Stimulated activated CD4-positive, alpha-beta T cell treated with anti-CD3 and anti-CD28 coated beads, Interleukin-1b, Interleukin-23, amount 100 ng/mL, for 1 hour (primary cell): ENCODE measurements at places on chromosomes 5 and 9.

- DNase-seq = no peak
Observed at GRCh38 chr5:142671801-142672200, 14.1 kb downstream of the FGF1 start.

- no peak for DNase-seq
Observed at GRCh38 chr9:126693428-126693944, 79.8 kb downstream of the LMX1B start.

DNA sequence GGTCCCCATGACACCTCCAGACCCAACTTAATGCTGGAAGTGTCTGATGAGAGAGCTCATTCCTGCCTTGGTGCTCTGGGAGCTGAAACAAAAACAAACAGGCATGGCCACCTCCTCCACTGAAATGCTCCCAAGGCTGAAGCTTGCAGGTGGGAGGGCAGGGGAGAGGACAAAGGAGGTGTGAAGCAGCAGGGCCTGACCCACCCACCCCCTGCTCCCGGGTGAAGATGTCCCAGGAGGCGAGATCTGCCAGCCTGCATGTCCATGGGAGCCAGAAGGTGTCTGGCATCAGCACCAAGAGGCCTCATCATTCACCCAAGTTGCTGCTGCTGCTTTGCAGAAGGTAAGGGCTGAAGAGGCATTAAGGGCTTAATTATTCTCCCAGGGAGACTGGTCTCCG lies 4.2 kb upstream of the CCIN start:
- DNase-seq = no peak

DNA sequence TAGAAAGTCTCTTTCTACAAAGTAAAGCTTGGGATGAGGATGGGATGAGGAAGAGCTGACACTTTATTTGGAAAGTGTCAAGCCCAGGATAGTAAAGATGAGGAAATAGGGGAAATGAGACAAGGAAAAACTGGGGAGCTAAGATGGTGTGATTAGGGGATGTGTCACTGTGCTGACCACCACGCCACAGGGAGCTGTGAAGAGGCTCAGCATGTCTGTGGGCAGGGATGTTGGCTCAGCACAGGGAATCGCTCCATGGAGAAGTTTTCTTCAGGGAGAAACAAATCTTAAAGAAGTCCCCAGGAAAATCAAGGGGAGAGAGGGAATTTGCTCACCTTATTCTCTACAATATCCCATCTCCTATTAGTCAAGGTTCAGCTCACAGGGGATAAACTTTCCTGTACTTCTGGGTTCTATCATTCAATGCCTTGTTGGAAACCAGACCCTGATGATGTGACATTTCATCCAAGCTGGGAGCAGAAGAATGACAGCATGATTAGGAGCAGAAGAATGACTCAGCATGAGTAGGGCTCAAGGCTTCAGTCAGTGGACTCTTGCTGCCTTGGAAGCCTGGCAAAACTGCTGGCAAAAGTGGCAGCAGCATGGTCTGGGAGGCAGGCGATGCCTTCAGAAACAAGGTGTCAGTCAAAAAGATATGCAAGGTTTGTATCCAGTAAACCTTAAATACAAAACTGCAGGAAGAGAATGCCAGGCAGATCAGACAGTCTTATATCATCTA lies 4.9 kb downstream of the HSPB3 start:
- DNase-seq = no peak

DNA sequence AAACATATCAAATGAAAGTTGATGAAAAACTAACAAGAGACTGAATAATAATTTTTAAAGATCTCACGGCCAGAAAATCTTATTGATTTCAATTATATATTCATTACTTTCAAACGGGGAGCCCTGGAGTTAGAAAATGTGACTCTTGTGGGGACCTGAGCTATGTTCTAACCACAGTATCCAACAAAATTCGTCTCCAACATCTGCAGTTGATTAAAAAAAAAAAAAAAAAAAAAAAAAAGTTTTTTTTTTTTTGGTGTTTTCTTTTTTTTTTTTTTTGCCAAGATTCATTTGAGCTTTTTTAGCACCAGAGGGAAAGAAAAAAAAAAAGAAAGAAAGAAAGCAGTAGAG lies 144.3 kb upstream of the PIK3R1 start:
- no peak for DNase-seq

DNA sequence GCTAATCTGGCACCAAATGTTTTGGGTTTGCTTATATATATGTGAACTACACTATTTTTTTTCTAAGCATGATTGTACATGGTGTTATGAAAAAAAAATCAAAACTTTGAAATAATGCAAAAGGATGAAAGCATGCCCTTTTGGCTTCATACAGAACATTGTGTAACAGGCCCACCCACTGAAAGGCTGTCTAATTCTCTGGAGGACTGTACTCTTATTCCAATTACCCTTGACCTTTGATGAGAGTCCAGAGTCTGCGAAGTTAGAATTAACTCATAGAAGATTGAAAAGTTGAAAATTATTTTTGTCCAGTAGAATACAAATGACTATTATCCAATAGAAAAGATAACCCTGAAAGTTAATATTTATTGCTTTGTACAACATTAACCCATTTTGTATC lies 117.4 kb downstream of the ADAMTS12 start:
- DNase-seq = no peak

DNA sequence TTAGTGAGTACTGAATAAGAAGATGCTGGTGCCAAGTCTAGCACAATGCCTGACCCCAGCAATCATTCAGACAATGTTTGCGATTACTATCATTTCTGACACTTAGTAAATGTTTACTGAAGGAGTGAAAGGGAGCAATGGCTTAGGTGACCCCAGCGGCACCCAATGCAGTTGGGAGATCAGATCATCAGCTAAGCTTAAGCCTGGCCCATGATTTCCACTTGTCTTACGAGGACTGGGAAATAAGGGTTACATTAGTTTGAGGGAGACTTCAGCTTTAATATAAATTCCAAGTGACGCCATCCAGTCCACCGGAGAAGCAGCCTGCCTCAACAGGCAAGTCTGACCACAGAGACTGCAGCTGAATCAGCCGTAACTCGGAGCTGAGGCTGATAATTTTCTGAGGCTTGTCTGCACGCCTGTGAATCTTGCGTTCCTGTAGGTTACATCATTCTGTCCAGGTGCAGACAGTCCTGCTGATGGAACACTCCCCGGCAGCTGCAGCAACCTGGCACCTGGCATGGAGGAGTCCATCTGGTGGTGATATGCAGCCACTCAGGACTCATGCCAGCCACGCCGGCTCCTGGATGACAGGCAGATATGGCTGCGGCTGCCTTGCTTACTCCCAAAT lies 34.9 kb upstream of the FGF1 start:
- no peak for DNase-seq

DNA sequence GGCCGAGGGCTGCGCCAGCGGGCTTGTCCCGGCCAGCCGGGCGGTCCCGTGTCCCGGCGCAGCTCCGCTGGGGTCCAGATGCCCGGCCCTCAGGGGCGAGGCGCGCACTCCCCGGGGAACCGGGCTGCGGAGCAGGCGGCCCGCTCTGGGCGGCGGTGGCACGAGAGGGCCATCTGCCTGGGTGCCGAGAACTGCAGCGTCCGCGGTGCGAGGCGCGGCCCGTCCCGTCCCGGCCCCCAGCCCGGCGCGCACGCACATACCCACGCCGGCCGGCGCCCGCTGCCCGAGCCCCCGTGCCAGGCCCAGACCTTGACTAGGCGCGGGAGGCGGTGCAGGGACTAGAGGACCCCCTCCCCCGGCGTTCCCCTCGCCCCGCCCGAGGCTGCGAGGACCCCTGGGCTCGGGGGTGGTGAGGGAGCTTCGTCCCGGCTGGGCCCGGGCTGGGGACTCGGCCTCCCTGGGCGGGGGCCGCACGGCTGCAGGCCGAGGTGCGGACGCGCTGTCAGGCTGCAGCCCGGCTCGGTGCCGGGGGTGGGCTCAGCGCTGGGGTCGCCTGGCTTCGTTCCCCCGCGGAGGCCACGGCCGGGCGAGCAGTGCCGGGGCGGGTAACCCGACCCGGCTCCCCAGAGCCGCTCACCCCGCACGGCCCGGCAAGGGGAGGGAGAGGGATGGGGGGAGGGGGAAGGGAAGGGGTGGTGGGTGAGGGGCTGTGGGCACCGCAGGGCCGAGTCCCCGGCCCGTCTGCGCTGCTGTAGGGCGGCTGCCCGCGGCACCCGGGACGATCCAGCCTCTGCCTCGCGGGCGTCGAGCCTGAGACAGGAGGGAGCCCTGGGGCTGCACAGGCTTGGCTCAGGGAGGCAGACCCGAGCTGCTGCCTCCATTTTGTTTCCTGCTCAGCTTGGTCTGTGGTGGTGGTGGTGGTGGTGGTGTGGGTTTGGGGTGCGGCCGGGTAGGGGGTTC lies 1.2 kb upstream of the NSD1 start:
- no peak for DNase-seq

DNA sequence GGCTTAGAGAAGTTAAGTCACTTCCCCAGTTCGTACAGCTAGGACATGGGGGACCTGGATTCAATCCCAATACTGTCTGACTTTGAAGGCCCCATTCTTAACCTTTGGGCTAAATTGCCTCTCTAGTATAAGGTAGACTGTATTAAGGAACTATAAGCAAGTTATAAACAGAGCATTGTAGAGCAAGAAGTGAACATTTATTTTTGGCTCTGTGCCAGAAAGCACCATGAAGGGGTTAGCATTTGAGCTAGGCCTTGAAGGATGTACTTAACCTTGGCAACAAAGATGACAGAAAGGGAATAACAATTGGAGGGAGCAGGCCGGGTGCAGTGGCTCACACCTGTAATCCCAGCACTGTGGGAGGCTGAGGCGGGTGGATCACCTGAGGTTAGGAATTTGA lies 32.8 kb downstream of the GALNT10 start:
- no peak for DNase-seq

- no peak for DNase-seq
Observed at GRCh38 chr5:143319437-143320227, 83.9 kb downstream of the NR3C1 start.

GRCh38 chr9:126171641-126172040 lies 155.0 kb upstream of the MVB12B start:
- DNase-seq = no peak

GRCh38 chr9:137008312-137008711 lies 11.9 kb upstream of the CLIC3 start:
- no peak for DNase-seq

- no peak for DNase-seq
Observed at GRCh38 chr5:81021486-81021885, 61.3 kb downstream of the RASGRF2 start.

DNA sequence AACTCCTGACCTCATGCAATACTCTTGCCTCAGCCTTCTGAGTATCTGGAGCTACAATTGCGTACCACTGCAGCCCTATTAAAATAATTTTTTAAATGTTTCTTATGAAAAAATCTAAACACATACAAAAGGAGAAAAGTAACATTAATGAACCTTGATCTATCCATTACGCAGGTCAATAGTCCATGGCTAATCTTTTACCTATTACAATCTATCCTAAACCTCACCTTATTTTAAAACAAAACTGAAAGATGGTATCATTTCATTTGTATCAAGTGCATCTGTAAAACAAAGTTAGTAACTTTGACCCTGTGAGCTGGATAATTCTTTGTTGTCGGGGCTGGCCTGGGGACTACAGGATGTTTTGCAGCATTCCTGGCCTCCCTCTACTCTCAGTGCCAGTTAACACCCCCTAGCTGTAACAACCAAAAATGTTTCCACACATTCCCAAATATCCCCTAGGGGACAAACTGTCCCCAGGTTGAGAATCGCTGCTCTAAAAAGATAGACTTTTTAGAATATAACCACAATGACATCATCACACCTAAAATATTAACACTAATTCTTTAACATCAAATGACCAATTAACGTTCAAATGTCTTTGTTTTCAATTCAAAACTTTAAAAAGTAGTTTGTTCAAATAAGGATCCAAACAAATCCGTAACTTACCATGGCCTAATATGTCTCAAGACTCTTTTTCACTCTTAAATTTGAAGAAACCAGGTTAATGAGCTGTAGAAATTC lies 54.8 kb downstream of the RNF38 start:
- DNase-seq = no peak

DNA sequence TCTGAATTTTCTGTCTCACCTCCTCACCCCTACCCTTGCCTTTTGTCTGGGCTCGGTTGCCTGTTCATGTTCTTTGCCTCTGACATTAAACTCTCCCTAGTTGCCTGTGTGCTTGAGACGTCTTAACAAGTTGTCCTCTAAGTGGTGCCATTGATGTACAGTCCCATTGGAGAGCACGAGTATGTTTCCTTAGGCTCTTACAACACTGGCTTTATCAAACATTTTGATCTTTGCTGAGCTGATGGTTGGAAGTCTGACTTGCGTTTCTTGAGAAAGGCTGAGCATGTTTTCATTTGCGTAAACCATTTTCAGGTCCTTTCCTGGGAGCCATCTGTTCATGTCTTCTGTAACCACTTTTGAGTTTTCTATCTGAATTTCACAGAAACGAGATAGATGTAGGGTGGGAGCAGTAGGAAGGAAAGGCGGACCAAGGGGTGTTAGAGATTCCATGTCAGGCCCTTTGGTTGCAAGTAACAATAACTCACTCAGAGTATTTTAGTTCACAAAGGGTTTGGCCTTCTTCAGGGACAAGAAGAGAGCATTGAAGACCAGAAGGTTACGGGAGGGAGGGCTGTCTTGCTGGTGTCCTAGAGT lies 35.4 kb downstream of the OTULIN start:
- no peak for DNase-seq

DNA sequence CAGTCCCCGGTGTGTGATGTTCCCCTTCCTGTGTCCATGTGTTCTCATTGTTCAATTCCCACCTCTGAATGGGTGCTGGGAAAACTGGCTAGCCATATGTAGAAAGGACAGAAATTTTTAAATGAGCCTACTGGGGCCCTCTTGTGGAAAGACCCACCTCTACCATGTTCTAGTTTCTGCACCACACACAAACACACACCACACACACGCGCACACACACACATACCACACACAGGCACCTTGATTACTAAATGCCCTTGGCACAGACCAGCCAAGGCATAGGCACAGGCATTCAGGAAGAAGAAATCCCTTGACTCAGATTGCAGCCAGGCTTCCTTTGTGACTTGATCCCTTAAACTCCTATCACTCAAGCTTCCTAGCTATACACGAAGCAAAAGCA lies 60.5 kb downstream of the SIL1 start:
- no peak for DNase-seq

- no peak for DNase-seq
Observed at GRCh38 chr5:171420431-171421241, 1.2 kb downstream of the FGF18 start.

- no peak for DNase-seq
Observed at GRCh38 chr9:71758277-71758676, 10.0 kb downstream of the CEMIP2 start.

- DNase-seq = no peak
Observed at GRCh38 chr5:4028384-4028783, 432.8 kb downstream of the IRX1 start.

DNA sequence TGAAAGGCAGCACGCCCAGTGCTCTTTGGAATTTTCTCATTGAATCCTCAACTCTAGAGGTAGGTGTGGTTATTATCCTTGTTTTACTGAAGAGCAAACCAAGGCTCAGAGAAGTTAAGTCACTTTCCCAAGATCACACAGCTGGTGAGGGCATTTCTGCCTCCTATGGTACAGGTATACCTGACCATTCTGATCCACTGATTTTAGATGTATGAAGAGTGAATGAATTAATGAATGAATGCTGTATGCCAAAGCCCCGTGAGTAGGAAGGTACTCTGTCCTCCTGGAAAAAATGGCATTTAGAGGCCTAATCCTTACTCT lies 18.2 kb upstream of the CSF1R start:
- no peak for DNase-seq

GRCh38 chr5:43065387-43065947 lies 25.3 kb upstream of the ANXA2R start:
- DNase-seq = no peak
